ENCODE measurements at places on chromosomes 4 and X.

DNA sequence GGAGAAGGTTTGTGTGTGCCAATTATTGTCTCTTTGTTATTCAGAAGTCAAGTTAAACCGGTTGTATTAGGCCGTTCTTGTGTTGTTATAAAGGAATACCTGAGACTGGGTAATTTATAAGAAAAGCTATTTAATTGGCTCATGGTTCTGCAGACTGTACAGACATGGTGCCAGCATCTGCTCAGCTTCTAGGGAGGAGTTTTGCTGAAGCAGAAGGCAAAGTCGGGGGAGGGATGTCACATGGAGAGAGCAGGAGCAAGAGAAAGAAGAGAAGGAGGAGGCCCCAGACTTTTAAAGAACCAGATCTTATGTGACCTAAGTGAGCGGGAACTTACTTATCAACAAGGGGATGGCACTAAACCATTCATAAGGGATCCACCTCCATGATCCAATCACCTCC is 349.3 kb upstream of the PCDH18 start:
- DNase-seq, result no peak

DNA sequence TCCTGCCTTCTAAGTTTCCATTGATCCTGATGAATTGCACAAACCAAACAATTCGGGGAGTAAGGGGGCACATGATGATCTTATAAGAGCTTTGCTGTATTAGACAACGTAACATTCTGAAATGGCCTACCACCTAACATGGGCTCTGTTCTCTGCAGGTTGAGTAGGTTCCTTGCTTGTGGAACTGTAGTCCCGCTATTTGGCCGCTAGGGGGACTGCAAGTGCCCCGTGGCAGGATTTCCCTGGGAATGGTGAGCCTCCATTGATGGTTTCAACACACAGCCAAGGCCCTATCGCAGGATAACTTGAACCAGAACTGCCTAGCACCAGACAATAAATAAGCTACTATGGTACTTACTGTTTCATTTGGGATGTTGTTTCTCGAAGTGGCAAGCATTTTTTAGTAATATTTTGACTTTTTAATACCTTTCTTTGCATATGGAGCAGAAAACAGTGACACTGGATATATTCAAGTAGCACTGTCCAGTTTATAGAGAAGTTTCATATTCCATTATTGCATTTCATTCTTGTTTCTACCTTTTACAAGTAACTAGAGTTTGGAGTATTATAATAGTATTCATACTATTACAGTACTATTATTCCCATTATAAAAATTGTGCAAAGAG is 11.9 kb downstream of the AR start:
- DNase-seq, result no peak

- DNase-seq, result no peak
These were observed 131.0 kb downstream of the PDS5A start for GRCh38 chr4:39846705-39847104.

GRCh38 chr4:112648263-112649054 is 11.5 kb downstream of the LARP7 start:
- DNase-seq, result no peak

GRCh38 chrX:119853444-119853843 is 681 bp upstream of the UPF3B start:
- DNase-seq, result no peak

DNA sequence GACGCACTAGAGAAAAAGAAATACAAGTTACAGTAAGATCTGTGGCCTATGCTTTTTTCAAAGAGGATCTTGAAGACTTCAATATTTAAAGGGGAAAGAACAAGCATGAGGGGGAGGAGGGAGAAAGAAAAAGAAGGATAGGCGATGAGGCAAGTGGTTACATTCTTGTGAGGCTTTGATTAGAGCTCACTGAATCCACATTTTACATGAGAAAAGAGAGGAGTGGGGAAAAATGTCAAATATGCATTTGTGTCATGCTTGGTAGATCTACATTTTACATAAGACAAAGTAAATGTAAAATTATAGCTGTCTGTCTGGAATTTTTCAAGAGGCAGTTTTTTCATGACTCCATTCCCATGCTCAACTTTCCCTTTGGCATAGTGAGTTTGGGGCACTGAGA is 965.9 kb downstream of the FSTL5 start:
- no peak for DNase-seq

DNA sequence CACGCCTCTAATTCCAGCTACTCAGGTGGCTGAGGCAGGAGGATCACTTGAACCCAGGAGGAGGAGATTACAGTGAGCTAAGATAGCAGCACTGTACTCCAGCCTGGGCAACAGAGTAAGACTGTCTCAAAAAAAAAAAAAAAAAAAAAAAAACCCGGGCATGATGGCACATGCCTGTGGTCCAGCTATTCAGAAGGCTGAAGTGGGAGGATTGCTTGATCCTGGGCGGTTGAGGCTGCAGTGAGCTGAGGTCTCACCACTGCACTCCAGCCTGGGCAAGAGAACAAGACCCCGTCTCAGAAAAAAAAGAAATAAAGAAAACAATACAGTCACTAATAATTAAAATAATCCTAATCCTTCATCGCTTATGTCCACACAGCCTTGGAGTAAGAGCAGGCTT is 68.1 kb downstream of the APBB2 start:
- no peak for DNase-seq

- DNase-seq, result no peak
These were observed 23.8 kb upstream of the TBC1D1 start for GRCh38 chr4:37867102-37867501.

DNA sequence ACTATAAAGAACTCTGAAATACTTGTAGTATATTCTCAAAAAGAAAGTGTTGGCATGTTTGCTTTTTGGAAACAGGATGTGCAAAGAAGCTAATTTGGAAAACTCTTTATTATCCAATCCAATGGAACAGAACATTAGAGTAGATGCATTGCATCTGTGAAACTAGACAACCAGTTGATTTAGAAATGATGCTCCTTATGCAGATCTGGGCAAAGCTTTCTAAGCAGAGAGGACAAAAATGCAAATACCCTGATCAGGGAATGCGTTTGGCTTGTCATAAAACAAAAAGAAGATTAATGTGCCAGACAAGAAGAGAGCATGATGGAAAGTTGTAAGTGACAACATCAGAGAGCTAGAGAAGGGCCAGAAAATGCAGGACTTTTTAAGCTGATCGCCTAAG is 142.3 kb downstream of the RCHY1 start:
- no peak for DNase-seq

- no peak for DNase-seq
These were observed 64.5 kb upstream of the ANKRD50 start for GRCh38 chr4:124777007-124777406.

GRCh38 chr4:20195071-20195885 is 56.4 kb upstream of the SLIT2 start:
- DNase-seq, result no peak

- no peak for DNase-seq
These were observed 3.4 kb downstream of the CD38 start for GRCh38 chr4:15781427-15782095.

DNA sequence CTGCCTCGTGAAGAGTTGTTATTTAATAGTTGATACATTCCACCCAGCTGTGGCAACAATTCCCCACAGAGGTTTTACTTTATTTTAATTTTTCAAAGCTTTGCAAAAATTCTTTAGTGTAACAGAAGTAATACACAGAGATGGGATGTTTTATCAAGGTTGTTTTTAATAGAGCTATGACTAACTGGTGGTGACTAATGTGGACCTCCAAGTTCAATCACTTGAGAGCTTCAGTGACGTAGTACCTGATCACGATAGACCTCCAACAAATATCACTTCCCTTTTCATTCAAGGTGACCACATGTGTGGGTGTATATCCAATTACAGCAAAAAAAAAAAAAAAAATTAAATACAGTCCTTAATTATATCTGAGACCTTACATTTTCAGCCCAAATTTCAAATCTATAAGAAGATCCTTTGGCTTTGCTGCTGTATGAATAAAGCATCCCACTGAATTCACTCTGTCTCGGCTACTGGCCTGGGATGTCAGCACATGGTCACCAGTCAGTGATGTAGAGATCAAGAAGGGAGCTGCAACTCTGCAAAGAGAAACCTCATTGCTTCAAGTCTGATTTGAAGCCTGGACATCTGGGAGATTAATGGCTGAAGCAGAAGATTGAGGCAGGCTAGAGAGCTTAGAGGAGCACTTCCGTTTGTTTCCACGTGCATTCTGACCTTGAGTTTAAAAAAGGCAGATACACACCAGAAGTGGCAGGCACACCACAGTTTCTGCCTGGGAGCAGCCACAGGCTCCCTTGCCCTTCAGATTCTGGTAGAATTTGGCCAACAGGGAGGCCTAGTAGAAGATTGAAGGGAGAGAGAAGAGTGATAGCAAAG is 345.9 kb upstream of the NOCT start:
- peak; percentile 27 for DNase-seq

DNA sequence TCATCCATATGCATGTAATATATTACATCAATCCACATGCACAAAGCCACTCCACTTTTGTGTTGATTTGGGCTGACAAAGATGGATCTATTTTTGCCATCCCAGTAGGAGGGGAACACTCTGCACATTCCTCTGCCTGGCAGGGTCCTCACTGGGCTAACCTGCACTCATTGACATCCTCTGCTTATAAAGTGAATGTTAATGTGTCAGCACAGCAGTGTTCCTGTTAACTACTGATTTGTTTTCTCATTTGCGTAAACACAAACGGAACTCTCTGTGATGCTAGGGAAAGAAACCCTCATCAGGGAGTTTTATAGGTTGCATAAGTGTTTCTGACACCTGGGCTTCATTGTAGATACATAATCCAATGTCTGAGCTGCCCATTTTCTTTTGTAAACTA is 826.0 kb downstream of the RAB28 start:
- no peak for DNase-seq

GRCh38 chrX:150696866-150697265 is 3.7 kb downstream of the MTMR1 start:
- DNase-seq, result no peak

- DNase-seq, result no peak
These were observed 40.1 kb downstream of the UGT2B15 start for GRCh38 chr4:68630371-68630770.

DNA sequence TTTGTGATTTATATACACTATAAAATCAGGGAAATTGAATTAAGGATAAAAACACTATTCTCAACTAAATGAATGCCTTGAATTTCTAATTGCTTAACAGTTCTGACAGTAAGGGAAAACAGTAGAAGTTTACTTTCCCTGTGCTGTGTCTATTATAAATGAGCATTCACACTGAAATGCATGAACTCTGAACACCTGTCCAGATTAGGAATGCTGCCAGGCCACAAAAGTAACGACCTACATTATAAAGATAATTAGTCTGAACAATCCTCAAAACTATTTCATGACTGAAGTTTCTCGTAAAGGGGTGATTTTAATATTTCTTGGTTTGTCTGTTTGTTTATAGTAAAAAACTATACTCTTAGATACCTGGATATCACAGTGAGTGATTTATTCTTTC is 2.0 kb downstream of the NDST3 start:
- DNase-seq, result no peak

GRCh38 chrX:49238735-49239134 is 3.5 kb downstream of the CCDC22 start:
- DNase-seq, result no peak

DNA sequence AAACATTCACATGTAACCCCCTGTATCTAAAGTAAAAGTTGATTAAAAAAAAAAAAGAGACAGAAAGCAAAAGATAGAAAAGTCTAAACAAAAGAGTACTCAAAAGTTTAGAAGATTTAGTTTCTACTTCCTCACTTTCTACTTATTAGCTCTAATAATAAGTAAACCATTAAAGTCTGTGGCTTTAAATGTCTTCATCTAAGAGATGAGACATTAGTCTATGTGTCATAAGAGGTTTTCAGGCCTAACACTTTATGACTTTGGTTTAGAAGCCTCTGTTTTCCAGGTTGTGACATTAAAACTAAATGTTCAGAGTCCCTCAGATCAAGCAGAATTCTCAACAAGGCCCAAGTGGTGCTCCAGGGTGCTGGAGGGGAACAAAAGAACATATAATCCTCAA is 42.2 kb upstream of the GUCY1A1 start:
- DNase-seq, result no peak

GRCh38 chr4:74206088-74206825 is 48.3 kb downstream of the MTHFD2L start:
- no peak for DNase-seq

DNA sequence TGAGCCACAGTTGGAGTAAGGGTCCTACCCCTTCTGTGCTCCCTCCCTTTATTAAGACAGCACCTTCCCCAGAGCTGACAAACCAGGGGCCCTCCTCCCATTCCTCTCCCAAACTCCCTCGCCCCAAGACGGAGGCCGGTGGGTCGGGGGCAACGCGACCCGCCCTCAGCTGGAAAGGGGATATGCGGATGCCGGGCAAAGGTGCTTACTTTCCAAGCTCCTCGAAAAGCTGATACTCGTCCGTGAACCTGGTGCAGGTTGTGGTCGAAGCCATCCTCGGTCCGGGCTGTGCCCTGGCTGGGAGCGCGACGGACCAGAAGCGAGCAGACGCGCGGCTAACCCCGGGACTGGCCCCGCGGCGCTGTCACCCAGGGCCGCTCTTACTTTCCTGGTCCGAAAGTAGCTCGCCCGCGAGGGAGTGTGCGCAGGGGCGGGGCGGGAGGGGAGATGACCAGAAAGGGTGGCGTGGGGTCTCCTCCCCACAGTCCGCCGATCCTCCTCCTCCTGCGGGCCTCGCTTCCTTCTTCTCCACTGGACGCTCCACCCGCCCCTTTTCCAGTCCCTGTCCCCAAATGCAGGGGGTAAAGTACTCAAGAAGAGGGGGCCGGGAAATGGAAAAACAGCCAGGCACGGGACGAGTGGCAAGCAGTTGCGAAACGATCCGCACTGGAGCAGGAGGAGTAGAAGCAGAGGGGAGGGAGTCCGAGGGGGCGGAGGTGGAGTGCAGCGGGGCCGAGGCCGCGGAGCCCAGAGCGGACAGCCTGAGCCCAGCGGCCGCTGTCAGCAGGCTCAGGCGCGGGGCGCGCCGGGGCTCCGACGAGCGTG is 531 bp downstream of the CAMK2D start:
- peak; percentile 39 for DNase-seq

GRCh38 chr4:188822698-188823097 is 683.5 kb downstream of the TRIML1 start:
- no peak for DNase-seq

DNA sequence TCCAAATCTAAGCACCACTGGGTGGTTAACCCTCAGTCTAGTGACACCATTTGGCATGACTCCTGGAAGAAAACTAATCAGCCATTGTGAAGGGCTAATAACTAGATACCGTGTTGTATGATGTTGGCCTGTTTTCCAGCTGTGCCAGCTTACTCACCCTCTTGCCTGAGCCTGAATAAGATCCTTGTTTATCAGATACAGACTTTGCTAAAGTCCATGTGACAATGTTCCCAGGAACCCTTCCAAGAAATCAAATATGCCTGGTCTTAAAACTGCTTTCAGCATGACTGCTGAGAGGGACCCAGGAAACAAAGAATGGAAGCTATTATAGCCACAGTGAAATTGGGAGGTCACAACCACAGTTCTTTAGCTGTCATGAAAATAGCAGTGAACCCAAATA is 640.8 kb upstream of the INTU start:
- DNase-seq, result no peak

GRCh38 chrX:111116666-111117065 is 20.7 kb downstream of the PAK3 start:
- no peak for DNase-seq
